ENCODE measurements at places on chromosomes 2 and 18.

- DNase-seq, result no peak
These were observed 2.9 kb downstream of the C2orf80 start for GRCh38 chr2:208186893-208187292.

DNA sequence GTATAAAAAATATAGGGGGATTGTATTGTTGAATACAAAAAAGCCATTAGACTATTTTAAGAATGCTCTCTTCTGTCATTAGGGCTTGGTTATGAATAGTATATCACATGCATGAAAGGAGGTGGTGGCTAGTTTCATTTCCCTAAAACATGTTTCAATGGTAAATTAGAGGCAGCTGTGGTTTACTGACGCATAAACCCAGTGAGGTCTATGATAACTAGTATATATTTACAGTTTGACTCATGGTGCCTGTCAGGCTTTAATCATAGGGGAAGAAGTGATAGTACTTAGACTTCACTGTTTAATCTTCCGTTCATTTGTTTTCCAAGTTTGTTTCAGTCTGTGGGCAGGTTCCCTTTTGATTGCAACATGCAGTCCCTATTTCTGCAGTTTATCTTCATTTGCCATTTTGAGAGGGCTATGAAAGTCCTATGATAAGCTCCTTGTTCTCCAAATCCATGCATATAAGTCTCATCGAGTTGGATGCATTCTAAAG lies 55.1 kb upstream of the MAP4K3 start:
- DNase-seq, result no peak

- no peak for DNase-seq
These were observed 4.6 kb downstream of the TBC1D8 start for GRCh38 chr2:101146535-101146934.

DNA sequence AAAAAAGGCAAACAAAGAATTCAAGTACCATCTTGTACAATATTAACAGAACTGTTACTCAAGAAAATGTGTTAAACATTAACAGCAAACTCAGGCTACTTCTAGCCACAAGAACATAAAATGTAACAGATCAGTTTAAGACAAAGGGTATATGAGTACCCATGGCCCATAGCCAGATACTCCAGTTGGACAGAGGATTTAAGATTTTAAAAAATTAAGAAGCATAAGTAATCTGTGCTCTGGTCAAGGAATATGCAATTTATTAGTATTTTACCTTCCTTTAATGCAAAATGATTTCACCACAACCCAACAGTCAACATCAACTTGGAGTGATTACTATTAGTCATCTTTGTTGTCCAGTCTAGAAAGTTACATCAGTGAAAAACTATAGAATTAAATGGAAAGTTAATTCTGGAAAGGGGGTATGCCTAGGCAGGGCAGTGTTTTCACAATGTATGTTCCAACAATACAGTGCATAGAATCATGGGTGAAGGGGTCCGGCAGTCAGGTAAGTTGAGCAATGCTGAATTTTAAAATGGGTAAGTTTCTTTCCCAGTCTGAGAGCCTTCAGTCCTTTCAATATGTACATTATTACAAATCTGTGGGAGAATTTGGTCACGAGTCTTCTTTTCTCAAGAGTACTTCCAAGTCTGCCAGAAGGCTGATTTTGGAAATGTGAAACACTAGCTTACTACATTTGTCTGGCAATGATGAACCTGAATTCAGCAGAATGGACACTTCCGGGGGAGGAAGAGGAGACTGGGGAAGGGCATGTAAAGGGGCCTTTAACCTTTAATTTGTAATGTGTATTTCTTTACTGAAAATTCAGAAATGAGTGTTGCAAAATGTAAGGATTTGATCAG lies 34.5 kb downstream of the SFT2D3 start:
- DNase-seq, result no peak

GRCh38 chr2:181857483-181857882 lies 34.0 kb upstream of the ITPRID2 start:
- no peak for DNase-seq

GRCh38 chr18:62596145-62597005 lies 73.5 kb downstream of the ZCCHC2 start:
- DNase-seq, result no peak

GRCh38 chr2:151042964-151043363 lies 218.7 kb downstream of the RBM43 start:
- no peak for DNase-seq

- no peak for DNase-seq
These were observed 833.8 kb upstream of the PIK3C3 start for GRCh38 chr18:41121116-41121826.

DNA sequence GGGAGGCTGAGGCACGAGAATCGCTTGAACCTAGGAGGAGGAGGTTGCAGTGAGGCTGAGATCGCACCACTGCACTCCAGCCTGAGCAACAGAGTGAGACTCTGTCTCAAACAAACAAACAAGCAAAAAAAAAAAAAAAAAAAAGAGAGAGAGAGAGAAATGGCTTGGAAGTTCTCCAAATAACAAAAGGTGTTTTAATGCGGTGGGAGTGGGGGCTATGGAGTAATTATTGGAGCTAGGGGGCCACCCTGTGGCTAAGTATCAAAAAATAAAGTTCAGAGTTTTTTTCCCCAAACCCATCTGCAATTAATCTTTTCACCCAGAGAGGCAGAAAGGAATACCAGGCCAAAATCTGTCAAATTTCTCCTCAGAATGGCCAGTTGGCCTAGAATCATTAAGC lies 23.0 kb upstream of the CEP68 start:
- DNase-seq, result peak; percentile 24

GRCh38 chr2:37215250-37215649 lies 16.1 kb downstream of the CEBPZ start:
- DNase-seq, result no peak
